Right hindlimb (tissue), 1 donor: ENCODE measurements at places on chromosomes 12 and 14.

DNA sequence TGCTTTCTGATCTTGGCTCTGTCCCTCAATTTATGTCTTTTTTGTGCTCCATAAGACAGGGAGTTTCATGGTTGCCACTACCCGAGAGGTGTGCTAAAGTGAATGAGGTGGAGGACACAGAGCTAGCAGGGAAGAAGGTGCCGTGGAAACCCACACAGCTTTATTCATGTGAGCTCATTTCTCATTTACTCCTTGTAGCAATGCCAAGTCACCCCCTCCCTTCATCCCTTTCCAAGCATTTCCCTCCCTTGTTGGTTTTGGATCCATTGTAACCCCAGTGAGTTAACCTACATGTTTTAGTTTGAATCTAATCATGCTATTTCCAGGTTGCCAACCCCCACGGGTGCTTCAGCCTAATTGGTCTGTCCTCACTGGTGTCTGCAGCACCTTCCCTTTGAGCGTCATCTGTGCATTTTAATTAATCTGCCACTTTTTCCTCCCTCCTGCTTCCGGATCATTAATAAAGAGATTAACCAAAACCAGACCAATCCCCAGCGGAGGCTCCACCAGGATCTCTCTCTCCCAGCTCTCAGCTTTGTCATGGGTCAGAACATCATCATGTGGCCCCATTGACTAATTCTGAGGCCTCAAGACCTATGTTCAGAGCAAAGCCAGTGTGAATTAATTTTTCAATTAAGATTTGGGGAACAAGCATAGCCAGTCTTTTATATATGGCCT, 56.2 kb downstream of the NTF3 start:
- no peak for DNase-seq

DNA sequence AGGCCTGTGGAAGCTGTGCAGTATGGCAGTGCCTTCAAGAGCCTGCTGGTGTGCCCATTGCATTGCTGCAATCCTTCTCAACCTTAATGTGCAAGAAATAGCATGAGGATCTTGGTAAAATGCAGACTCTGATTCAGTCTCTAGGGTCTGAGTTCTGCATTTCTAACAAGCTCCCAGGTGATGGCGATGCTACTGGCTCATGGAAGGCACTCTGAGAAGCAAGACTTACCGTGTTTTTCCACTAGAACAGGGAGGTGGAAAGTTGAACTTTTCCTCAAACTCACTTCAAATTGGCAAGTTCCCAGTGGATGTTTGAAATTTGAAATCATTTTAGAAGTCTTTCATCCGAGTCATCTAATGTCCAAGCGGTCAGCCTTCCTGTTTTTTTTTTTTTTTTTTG, 55.5 kb downstream of the MYRFL start:
- DNase-seq: no peak

DNA sequence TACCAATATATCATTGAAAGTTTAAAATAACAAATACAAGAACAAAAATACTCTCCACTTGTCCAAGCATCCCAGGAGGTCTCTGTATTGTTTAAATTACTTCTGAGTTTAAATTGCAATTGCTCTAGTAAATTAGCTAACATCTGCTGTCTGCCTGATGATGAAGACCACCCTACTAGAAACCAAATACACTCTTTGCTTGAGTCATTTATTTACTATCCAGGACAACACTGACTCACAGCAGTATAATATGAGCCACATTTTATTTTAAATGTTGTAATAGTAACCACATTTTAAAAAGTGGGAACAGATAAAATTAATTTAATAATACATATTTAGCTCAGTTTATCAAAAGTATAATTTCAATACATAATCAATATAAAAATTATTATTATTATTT, 62.9 kb upstream of the EEA1 start:
- DNase-seq: no peak

GRCh38 chr12:94057262-94058151, 90.9 kb upstream of the PLXNC1 start:
- no peak for DNase-seq

DNA sequence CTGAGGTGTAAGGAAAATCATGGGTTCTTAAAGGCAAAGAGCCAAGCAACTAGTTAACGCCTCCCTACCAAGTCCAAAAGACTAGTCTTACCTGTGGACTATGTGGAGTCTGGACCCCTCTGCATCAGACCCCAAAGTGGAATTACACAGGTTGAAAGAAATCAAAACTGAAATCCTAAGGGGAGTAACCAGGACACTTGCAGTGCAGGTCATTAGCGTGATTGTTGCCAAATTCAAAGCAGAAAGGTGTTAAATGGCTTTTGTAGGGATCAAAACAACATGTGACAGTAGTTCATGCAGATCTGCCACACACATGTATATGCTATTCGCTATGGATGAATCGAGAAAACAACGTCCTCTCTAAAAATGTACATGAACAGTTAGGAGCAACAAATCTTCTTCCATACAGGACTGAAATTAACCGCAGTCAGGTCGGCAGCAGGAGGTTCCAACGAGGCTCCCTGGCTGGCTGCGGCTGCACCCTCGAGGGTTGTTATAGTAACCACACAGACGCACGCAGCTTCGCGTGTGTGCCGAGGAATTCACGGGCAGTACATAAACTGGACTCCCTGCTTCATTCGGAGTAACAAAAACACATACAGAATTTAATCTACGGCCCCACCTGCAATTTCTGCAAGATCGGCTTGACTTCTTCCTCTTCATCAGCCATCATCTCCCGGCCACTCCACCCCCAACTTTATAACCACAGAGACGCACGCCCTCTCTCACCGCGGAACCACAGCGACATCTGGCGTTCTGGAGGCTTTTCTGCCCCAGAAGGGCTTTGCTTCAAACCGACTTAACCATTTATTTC, at the start of gene TTC5:
TSS of gene TTC5 (minus strand) at position 687 of the 814 bp plus-strand sequence. CDS start at position 673, 14 bp downstream.
- DNase-seq: peak; percentile 92

DNA sequence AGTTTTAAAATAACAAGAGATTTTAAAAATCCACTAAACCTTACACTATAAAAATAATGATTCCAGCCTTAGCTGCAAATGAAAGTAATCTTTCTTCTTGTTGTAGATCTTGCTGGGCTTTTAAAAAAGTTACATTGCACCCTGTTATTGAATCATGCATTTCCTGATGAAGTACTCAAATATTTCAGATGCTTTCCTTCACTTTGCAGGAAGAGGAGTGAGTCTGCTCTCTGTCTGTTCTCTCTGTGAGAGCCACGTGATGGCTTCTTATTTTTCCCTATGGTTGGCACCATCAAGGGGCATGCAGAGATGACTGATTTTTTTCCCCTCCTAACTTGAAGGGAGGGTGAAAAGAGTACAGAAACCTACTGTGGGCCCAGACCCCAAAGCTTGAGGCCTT, 262.7 kb downstream of the ATP23 start:
- DNase-seq: no peak

DNA sequence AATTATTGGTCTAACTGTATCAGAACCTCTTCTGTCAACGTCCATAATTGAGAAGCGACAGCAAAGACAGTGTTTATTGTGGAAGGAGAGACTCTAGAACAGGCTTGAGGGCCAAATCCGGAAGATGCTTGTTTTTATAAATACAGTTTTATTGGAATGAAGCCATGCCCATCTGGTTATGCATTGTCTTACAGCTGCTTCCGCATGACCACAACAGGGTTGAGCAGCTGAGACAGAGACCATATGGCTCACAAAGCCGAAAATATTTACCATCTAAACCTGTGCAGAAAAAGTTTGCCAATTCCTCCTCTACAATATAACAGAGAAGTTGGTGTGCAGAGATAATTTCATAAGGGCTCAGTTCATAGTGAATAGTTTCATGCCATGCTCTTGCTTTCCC, 24.5 kb downstream of the PRKAB1 start:
- DNase-seq: no peak

- DNase-seq: no peak
Observed at GRCh38 chr12:62689042-62689839, 222.6 kb downstream of the MON2 start.

DNA sequence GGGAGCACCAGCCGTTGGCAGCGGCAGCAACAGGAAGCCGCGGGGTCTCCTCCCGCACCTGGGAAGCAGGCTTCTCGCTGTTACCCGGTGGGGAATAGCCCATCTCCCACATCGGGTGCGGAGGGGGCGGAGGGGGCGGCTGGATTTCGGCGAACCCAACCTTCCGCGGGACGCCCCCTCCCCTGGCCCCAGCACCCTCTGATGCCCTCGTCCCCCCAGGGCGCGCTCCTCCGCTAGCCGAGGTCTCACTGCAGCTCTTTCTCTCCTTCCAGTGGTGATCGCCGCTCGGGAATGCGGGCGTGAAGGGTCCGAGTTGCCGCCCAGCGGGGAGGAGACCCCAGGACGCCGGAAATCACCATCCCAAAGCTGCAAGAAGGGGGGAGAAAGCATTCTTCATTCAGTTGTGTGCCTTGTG, 303 bp downstream of the SAMD4A start:
- no peak for DNase-seq

- no peak for DNase-seq
Observed at GRCh38 chr14:79989990-79990389, 221.3 kb downstream of the DIO2 start.

- DNase-seq: no peak
Observed at GRCh38 chr12:100987552-100988521, 193.3 kb downstream of the ANO4 start.

GRCh38 chr12:108063192-108063591, 65.9 kb upstream of the WSCD2 start:
- no peak for DNase-seq

DNA sequence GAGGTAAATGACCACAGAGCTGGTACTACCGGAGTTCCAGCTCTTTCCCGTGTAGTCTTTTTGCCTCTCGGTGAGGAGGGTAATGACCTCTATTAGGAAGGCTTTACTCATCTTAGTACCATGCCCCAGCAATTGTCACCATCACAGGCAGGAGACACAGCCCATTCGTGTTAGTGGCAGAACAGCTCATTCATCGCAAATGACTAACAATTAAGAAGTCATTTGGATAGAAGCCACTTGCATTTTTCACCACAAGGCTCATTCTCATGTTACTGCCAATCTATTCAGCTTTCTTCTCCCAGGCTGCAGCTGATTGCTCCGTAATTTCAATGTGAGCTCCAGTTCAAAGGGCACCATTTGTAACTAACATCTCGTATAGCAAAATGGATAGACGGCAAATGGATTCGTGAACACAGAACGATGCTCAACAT, 718.8 kb upstream of the TMEM132C start:
- no peak for DNase-seq

- DNase-seq: no peak
Observed at GRCh38 chr12:89225401-89225800, 126.9 kb downstream of the DUSP6 start.

GRCh38 chr12:105409279-105409678, 78.8 kb downstream of the C12orf75 start:
- DNase-seq: no peak

DNA sequence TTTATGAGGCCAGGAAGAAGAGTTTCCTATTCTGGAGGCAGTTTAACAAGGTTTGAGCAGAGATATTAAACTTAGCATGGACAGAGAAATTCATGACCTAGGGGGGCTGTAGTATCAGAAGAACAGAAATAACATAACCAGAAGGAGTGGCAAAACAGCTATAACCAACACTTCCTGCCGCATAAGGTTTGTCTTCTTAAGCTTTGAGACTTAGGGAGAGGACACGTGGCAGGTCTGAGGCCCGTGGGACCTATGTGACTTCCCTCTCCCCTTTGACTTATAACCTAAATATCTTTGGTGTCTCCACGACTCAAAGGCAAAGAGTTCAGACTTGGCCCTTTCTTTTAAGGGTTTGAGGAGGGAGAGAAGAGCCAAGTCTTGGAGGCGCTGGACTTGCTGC, 119.1 kb upstream of the PZP start:
- DNase-seq: no peak

- DNase-seq: no peak
Observed at GRCh38 chr12:106801830-106802533, 27.5 kb downstream of the RIC8B start.

DNA sequence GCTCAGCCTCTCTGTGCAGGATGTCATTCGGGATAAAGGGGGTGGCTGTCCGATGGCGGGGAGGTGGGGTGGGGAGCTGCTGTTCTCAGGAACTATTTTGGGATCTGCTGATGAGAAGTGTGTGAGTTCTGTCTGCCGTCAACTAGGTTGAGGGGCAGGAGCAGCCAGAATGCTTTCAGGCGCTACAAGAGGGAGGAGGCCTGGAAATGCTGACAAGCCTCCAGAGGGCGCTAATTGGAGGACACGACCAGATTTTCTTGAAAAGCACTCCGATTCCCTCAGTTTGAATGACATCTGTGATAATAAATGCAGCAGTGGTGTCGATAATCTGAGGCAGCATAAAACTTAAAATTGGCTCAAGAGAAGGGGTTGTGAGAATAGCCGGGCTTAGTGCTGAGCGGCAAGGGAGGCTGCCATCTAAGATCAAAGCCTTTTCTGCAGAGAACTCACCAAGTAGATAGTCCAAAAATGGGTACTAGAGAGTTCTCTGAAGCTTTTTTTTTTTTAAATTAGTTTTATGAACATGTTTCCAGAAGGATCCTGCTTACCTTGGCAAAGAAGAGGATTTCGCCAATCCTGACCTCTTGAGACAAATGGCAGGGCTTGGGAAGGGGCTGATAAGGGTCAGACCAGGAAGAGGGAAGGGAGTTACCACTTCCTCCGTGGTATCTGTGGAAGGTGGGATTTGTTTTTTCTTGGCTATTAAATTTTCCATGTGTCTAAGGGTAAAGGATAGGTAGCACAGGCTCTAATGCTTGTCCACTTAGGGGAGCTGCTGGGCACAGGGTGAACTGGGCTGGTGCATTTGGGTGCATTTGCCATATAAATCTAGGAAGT, 94.4 kb downstream of the CRACR2A start:
- no peak for DNase-seq
